ENCODE measurements at places on chromosomes 5 and 9. TPM values are rescaled to one million over a fixed set of nuclear protein-coding genes. Genes with fewer than 3 reads are reported as not detected.

DNA sequence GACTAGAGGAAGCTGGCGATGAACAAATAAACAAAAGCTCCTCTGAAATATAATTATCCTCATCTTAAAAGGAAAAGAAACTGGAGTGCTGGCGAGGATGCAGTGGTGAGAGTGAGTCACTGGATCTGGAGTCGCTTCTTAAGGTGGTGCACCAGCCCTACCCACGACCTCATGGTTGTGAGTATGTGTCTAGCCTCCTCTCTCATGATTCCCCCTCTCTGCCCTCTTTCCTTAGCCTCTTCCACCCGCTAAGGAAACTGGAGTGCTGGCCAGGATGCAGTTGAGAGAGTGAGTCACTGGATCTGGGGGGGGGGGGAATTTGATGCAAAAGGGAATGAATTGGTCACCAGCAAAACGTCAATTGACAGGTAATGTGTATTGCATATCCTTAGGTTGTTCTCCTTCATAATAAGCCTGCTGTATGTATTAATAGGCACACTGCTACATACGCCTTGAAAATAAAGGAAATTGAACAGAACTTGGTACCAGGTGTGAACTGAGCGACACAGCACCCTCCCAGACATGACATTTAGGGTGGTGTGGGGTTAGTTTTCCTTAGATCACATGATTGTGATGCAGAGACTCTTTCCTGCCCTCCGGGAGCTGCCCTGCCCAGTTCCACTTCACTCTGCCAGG is 36.3 kb upstream of the EBF1 start:
- no peak for DNase-seq

DNA sequence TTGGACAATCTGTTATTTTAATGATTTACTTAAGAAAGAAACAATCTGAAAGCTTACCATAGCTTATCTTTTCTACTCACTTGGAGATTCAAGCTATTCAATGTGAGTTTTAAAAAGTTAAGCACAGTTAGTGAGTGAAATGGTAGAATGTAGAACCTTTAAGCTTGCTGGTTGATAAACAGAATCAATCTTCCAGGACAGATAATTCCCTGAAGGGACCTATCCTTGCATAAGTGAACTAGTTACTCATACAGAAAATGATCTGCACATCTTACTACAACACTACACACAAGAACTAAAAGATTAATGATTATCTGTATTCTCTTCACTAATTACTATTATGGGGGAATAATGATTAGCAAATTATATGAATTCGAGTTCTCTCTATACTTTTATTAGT is 165.6 kb downstream of the PALM2AKAP2 start:
- no peak for DNase-seq

GRCh38 chr9:137126786-137127185 is 12.2 kb upstream of the GRIN1 start:
- DNase-seq, result no peak

- DNase-seq, result no peak
These were observed 28.3 kb upstream of the GAS1 start for GRCh38 chr9:86975606-86976005.

- DNase-seq, result no peak
These were observed 34.6 kb downstream of the CPLANE1 start for GRCh38 chr5:37214550-37214949.

DNA sequence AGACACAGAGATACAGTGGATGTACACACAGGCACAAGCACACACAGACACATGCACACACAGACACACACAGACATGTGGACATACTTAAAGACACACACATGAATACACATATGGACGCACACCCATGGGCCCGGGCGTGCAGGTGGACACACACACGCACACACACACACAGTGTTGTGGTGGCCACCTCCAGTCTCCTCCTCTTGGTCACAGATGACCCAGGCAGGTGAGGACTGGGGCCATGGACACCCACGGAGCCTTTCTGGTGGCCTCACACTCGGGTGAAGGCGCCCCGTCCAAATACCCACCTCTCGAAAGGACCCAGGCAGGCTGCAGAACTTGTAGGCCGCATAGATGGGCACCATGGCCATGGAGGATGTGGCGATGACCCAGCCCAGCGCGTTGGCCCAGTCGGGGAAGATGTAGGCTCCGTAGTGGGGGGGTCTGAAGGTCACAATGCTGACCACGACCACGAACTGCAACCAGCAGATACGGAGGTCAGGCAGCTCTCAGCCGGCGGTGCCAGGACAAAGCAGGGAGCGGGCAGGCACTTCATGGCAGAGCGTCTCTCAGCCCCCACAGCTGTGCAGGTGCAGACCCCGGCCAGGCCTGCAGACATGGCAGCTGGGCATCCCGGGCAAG is 42.5 kb downstream of the SLC6A3 start:
- DNase-seq, result no peak

- DNase-seq, result no peak
These were observed 170.2 kb upstream of the PAPPA start for GRCh38 chr9:115983366-115983765.

GRCh38 chr9:38422555-38423260 is 1.5 kb downstream of the IGFBPL1 start:
- DNase-seq, result no peak

GRCh38 chr5:431001-431710 is 11.8 kb upstream of the EXOC3 start:
- DNase-seq, result no peak

DNA sequence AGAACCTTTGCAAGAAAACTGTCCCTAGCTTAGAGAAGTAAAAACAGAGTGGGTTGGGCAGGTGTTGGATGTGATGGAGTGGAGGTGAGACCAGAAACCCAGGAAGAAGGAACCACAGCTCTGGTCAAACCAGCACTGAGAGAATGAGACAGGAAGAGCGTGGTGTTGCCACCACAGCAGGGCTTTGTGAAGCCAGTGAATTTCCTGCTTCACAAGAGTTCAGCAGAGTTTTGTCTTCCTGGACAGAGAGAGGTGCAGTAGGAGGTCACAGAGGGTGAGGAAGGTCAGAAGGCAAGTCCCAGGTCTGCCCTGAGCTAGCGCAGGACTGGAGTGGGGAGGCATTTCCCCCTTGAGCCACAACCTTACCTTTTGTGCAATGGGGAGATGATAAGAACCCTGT is 2306.2 kb upstream of the ACO1 start:
- DNase-seq, result no peak

GRCh38 chr9:1456301-1457024 is 406.3 kb downstream of the DMRT2 start:
- DNase-seq, result no peak

DNA sequence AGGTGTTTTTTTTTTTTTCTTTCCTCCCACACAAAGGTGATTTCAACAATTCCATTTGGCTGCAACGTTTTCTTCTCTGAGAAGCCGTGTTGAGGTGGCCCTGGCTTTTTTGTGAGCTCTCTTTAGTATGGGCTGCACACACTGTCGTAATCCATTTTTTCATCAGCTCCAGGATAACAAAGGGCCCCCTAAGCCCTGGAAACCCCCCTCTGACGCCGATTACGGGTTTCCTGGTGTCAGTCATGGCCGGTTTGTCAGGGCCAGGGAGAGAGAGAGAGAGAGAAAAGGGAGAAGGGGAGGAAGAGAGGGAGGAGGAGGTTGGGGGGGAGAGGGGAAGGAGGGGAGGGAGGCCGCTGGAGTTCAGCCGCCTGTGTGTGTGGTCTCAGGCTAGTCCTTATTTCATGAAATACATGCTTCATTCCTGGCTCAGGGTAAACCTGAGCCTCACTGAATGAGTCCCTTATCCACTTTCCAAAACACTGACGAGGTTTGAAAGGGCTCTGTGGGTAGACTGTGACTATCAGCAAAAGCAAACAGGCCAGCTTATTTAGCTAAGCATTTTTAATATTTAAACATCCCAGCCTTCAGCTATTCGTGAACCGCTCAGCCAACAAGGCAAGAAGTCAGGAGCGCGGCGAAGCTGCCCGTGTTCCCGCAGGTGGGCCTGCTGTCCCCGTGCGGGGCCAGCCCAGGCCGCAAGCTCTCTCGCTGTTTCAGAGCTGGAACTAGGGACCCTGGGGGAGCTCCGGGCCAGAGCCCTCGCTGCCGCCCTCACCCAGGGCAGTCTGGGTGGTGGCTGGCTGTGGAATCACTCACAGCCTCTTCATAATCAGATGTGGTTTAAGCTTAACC is 172.8 kb downstream of the ERCC6L2 start:
- no peak for DNase-seq

DNA sequence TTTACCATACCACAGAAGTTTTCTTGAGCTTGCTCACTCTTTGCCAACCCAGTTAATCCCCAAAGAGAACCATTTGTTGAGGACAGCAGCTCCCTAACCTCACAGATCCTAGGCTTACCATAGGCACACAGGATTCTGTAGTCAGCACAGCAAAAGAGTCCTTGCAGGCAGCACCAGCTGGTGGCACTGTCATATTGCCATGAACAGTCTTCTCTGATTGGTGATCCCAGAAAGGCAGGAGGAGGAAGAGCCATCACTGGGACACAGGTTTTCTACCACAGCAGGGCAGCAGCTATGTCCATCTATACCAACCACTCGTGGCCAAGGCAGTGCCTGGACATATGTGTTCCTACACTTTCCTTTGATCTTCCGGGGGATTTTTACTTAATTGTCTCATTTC is 297.1 kb upstream of the CD180 start:
- no peak for DNase-seq

GRCh38 chr5:78527925-78528324 is 120.6 kb downstream of the LHFPL2 start:
- DNase-seq, result no peak

DNA sequence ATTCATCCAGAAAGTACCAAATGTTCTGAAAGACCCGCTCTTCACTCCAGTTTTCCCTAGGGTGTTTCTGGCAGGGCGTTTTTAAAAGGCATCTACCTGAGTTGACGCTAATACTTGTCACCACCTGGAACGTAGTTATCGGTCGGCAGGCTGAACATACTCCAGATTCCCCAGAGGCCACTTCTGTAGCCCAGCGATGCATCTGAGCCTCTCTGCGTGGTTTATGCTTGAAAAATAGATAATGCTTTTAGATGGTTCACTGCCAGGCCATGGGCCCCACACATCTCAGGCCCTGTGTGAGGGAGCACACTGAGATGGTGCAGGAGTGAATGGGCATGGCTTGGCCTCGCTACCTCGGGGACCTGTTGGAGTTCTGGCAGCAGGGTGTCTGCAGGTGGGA is 33.0 kb upstream of the NCS1 start:
- DNase-seq, result no peak

GRCh38 chr9:33170464-33171415 is 3.6 kb upstream of the B4GALT1 start:
- DNase-seq, result no peak

- DNase-seq, result no peak
These were observed 28.0 kb upstream of the HTR4 start for GRCh38 chr5:148682058-148683026.

DNA sequence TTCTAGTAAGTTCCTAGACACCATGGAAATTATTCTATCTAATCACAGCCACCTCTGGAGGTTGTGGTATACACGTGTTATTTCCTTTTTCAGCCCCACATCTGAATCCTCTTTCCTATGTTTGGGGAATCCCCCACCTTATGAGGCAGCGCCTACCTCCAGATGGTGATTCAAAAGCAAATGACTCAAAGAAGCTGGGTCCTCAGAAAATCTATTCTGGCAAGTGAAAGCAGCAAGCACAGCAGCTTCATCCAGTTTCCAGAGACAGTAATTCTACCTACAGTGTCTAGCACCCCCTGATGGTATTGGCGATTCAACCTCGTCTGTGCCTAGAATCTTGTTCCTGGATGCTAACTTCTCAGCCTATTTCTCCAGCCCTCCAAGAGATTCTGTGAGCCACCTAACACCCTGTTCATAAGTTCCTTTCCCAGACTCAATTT is 43.0 kb downstream of the STRBP start:
- no peak for DNase-seq

GRCh38 chr5:139407517-139407916 is 3.6 kb upstream of the SPATA24 start:
- DNase-seq, result no peak

GRCh38 chr9:19940811-19941535 is 152.1 kb upstream of the SLC24A2 start:
- DNase-seq, result no peak

- DNase-seq, result no peak
These were observed 97.0 kb upstream of the ANKRD55 start for GRCh38 chr5:56330167-56330566.

DNA sequence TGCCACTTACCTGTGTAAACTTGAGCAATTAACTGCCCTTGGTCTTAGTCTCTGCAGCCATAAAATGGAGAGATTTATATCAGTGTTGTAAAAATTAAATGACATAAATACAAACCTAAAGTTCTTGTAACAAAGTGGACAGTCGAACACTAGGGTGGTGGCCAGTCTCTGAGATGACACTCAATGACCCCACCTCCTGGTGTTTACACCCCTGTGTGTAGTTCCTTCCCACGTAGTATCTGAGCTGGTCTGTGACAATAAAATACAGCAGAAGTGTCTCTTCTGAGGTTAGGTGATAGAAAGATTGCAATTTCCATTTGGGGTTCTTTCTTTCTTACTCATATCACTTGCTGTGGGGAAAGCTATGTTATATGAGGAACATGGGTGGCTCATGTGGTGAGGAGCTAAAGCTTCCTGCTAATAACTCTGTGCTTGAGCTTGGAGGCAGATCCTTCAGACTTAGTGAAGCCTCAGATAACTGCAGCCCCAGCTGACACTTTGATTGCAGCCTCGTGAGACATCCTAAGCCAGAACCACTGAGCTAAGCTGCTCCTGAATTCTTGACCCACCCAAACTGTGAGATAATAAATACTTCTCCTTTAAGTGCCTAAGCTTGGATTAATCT is 173.4 kb upstream of the CHD1 start:
- DNase-seq, result no peak

DNA sequence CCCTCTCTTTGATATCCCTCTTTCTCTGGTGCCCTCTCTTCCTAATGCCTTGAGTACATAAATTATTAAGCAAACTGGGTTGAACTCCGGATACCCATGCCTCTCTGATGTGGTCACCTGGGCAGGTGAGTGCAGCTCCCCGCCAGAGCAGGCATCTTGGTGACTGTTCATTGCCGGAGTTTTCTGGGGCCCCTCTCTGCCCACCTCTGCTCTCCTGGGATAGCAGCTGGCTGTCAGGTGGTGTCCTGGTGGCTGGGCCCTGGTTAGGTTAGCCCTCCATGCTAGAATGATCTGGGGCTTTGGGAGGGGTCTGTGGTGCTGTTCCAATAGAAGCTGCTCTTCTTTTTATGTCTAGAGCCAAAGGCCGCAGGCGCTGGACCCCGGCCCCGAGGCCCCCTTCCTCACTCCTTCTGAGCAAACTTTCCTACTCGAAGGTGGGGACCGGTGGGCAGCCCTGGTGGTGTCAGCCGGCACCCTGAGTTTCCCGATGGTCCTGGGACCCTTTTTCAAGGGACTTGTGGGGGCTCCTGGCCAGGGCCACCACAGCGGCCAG is 4.9 kb upstream of the SCGB3A1 start:
- DNase-seq, result no peak

- no peak for DNase-seq
These were observed 2.6 kb upstream of the TXNDC8 start for GRCh38 chr9:110340306-110340705.

- DNase-seq, result no peak
These were observed 174.8 kb downstream of the SLF1 start for GRCh38 chr5:94793113-94793815.

- no peak for DNase-seq
These were observed 7.6 kb upstream of the AHRR start for GRCh38 chr5:313806-314376.

MARCOL gene
- total RNA-seq, result not detected

PRRX2 gene
- 4.1 TPM for total RNA-seq

TCF7 gene
- total RNA-seq, result 1.6 TPM

RORB gene
- total RNA-seq, result 2.8 TPM

CMYA5 gene
- 5.2 TPM for total RNA-seq

C9orf50 gene
- total RNA-seq, result not detected

PRR16 gene
- total RNA-seq, result 3.5 TPM

LCN15 gene
- not detected for total RNA-seq

MYMK gene
- total RNA-seq, result not detected

SMIM33 gene
- total RNA-seq, result not detected

ZNF367 gene
- total RNA-seq, result 1.5 TPM

PCDHB7 gene
- 3.3 TPM for total RNA-seq

IL13 gene
- total RNA-seq, result not detected

PCDHA12 gene
- 0.69 TPM for total RNA-seq
